ENCODE measurements at places on chromosomes 7 and 10.

- no peak for DNase-seq
Observed at GRCh38 chr10:44459671-44460070, 74.8 kb upstream of the CXCL12 start.

GRCh38 chr10:97001183-97001991 lies 169.3 kb downstream of the LCOR start:
- DNase-seq: no peak

DNA sequence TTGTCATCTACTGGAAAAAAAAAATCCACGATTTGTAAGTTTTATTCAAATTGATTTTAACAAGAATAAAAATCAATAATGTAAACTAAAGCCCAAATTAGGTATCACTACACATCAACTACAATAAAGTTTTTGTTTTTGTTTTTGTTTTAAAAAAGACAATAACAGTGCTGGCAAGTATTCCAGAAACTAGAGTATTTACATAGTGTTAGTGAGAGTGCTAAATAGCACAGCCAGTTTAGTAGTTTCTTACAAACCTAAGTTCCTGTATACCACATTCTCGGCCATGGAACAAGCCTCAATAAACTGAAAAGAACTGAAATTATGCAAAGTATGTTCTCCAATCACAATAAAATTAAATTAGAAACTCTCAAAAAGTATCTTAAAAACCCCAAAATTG lies 8.1 kb downstream of the ARHGAP12 start:
- DNase-seq: no peak

DNA sequence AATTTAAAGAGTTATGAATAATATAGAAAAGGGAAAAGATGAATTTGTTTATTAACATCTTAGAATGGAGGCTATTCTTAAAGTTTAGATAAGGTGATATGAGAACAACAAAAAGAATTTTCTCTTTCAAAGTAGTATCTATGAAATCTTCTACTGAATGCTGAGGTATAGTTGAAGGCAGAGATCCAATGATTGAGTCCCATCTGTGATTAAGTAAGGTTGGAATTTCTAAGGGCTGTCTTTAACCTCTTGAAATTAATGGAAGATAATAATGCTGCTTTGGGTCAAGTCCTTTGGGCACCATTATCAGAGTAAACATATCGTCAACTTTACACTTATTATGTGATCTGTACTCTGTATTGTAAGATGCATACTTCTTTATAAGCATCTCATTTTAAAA lies 307.9 kb downstream of the PRKG1 start:
- DNase-seq: no peak

DNA sequence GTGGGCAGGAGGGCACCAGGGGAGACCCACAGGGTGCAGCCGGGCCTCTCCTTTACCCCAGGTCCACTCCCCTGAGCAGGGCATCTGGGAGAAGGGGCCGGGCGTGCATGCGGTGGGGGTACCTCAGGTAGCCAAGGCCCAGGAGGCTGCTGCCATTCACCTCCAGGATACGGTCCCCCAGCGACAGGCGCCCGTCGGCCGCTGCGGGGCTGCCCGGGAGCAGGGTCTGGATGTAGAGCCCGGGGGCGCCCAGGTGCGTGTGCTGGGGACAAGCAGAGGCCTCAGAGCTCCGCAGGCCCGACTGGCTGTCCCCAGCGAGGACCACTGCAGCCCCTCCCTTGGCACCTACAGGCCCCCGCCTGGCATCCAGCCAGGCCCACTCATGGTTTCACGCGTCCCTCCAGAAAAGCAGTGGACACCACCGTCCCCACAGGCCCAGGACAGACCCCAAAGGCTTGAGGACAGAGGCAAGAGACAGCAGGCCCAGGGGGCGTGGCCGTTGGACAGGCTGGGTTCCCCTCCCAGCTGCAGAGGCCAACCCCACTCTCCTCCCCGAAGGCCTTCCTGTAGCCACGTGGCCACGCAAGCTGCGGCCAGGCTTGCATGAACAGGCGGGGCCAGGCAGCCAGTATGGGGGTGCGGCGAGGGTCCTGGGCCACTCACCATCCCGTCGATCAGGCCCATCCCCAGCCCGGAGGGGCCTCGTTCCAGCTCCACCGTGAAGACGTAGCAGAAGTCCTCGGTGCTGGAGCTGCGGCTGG lies 24.3 kb downstream of the AP5Z1 start:
- no peak for DNase-seq

DNA sequence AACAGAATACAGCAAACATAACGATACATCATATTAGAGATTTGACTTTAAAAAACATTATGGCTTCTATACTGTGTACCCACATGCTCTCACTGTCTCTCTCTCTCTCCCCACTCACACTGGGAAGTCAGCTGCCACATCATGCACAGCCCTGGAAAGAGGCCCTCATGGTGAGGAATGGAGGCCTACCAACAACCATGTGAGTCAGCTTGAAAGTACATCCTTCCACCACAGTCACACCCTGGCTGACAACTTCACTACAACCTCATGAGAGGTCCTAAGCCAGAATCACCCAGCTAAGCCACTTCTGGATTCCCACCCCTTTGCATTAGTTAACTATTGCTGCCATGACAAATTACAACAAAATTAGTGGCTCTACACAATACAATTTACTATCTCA lies 23.3 kb upstream of the GPR22 start:
- DNase-seq: no peak

GRCh38 chr7:75920431-75921161 lies 5.6 kb downstream of the POR start:
- no peak for DNase-seq

DNA sequence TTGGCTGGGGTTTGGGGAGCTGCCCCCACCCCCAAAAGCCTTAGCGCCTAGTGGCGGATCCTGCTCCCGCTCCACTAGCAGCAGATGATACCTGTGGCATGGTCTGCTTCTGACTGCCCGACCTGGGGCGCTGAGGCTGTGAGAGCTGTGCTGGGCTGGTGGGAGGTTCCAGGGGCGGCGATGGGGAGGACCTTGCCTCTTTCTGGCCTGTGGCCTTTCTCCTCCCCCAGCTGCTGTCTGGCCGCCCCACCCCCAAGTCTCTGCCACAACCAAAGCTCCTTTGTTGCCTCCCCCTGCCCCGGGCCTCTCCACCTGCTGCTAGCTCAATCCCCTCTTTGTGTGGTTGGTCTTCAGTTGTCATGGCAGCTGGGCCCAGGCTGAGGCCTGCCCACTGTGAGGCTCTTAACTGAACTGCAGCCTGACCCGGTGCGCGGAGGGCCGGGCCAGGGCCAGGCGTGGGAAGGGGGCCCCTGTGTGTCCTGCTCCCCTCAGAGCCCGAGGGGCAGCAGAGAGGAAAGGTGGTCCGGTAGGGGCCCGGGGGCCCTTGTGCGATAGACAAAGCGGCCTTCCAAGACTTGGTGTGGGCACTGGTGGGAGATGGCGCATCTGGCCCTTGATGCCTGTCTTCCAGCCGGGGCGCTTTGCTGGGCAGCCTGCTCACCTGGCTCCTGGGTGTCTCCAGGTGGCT lies 4.7 kb downstream of the ZNF775 start:
- DNase-seq: peak; percentile 36

GRCh38 chr7:34928052-34928451 lies 109.2 kb downstream of the DPY19L1 start:
- no peak for DNase-seq

GRCh38 chr10:120279196-120279595 lies 177.8 kb upstream of the PLPP4 start:
- DNase-seq: no peak

- no peak for DNase-seq
Observed at GRCh38 chr10:11638055-11638698, 26.7 kb upstream of the USP6NL start.

GRCh38 chr7:42964849-42965805 lies 33.0 kb downstream of the MRPL32 start:
- no peak for DNase-seq

DNA sequence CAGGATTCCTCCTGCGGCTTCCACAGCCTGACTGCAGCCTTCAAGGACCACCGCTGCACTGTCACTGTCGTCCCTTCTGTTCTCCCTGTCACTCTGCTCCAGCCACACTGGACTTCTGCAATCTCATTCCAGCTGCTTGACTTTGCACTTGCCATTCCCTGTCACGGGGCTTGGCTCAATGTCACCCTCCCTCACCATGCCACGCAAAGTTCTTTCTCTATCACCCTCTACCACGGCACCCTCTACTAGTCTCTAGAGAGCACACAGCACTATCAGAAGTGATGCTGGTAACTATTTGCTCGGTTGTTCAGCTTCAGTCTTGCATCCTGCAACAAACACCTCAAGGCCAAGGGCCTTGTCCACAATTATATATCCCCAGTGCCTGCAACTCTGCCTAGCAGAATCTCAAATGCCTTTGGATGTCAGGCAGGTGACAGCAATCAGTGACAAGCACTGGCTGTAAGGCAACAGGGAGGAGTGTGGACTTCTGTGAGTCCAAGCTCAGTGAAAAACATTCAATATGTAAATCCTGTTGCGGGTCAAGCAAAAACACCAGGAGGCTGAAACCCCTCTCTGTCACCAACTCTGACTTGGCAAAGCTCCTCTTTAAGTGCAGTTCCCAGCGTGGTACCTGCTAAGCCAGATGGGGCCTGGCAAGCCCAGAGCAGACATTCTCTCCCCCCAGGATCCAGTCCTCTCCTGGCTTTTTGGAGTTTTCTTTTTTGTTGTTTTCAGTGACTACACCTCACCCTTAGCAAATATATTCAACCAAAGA lies 259.9 kb downstream of the FGFR2 start:
- no peak for DNase-seq

- no peak for DNase-seq
Observed at GRCh38 chr10:112546474-112546873, 99.5 kb downstream of the VTI1A start.

DNA sequence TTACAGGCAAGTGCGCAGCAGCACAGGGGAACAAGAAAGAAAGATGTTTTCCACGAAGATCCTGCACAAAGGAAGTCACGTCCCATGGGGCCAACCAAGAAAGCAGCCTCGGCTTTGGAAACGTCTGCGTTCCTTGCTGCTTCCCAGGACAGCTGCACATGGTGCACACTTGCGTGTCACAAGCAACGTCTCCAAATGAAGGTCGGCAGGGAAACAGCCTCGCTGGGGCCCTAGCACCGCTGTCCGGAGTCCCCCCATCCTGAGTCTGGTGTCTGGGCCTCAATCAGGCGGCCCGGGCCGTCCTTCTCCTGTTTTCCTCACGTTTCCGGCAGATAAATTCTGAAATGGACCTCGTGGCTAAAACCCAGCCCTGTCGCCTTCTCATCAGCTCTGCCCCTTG lies 206.2 kb downstream of the DIP2C start:
- DNase-seq: no peak

- DNase-seq: no peak
Observed at GRCh38 chr10:75911426-75911825, 480.0 kb downstream of the LRMDA start.

DNA sequence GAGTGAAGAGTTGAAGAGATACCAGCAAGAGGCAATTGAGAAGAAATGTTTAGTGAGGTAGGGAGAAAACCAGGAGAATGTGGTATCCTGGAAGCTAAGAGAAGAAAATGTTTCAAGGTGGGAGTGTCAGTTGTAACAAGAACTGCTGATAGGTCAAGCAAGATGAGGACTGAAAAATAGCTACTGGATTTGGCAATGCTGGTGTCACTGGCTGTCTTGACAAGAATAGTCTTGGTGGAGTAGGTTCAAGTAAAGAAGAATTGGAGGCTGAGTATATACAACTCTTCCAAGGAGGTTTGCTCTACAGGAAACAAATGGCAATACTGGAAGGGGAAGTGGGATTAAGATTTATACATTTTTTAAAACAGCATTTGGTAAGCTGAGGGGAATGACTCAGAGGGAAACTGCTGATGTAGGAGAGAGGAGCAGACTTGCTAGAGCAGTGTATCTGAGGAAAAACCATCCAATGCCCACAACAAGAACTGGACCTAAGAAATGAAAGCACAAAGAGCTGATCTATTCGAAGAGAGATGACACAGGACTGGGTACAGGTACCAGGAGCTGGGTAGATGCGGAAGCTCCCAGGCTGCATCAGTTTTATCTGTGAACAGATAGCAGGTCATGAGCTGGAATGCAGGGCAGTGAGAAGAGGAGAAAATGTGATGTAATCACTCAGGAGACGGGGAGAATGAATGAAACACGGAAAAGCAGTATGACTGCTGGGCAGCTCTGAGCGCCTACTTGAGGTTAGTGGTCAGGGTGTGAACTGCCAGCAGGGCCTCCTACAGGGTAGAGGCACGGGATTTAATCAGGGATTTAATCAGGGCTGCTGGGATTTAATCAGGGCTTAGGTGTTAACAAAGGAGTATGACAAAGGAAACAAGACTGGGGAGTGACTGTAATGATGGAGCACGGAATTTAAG lies 34.5 kb downstream of the FAM25A start:
- DNase-seq: no peak

DNA sequence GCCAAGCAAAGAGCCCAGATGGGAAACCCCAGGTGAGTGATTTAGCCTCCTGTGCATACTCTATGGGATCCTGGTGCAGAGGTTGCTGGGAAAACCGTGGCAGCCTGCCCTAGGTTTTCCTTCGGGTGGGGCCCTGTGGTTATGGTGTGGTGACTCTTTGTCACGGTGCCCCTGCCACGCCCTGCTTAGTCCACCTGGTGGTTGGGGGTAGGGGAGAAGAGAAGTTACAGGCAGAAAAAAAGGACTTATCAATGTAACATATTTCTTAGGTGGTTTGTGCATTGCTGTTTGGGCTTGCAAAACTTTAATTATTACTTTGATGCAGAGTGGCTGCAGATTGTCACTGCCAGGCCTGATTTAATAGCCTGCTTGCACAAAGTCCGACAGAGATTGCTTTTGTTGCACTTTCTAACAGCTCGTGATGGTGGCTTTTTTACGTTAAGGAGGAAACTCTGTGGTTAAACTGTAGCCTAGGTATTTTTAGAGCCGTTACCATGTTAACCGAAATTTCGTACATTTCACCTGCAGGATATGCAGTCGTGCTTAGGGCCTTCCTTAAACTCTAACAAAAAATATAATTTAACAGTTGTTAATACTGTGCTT lies 197.4 kb downstream of the RNLS start:
- DNase-seq: peak; percentile 60

DNA sequence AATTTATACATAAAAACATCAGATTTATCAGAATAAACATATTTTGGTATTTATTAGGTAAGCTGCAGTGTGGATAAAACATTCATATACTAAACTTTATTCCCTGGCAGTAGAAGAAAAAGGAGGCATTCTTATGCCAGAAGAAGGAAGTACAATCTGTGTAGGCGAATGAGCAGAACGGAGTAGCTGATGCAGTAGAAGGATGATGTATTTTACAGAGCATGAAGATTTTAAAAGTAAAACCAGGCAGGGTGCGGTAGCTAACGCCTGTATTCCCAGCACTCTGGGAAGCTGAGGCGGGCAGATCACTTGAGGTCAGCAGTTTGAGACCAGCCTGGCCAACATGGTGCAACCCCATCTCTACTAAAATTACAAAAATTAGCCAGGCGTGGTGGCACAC lies 294.9 kb upstream of the MKLN1 start:
- no peak for DNase-seq

GRCh38 chr7:139680676-139681462 lies 96.9 kb downstream of the HIPK2 start:
- no peak for DNase-seq

- no peak for DNase-seq
Observed at GRCh38 chr10:102274062-102274461, 28.7 kb downstream of the GBF1 start.

GRCh38 chr10:124464028-124464965 lies 2.7 kb downstream of the LHPP start:
- DNase-seq: no peak

Data from cerebellum (tissue), 4 donors.